NCI-H1930 (cell line): ENCODE measurements at places on chromosomes 12 and 14.

DNA sequence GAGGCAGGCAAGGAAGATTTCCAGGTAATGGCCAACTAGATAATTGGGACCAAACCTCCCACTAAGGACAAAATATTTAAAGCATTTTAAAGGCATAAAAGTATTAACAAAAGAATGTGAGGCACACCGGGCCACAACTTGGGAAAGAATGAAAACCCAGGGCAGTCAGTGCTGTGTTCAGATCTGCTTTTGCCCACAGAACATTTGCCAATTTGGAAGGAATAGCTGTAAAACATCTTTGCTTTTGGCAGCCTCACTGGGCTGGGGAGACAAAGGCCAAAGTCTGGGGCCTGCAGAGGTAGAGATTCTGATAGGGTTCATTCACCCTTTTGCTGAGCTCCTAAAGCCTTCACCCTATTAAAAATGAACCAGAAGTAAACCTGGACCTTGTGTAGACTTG is 82.3 kb downstream of the SYNE3 start:
- no peak for DNase-seq

DNA sequence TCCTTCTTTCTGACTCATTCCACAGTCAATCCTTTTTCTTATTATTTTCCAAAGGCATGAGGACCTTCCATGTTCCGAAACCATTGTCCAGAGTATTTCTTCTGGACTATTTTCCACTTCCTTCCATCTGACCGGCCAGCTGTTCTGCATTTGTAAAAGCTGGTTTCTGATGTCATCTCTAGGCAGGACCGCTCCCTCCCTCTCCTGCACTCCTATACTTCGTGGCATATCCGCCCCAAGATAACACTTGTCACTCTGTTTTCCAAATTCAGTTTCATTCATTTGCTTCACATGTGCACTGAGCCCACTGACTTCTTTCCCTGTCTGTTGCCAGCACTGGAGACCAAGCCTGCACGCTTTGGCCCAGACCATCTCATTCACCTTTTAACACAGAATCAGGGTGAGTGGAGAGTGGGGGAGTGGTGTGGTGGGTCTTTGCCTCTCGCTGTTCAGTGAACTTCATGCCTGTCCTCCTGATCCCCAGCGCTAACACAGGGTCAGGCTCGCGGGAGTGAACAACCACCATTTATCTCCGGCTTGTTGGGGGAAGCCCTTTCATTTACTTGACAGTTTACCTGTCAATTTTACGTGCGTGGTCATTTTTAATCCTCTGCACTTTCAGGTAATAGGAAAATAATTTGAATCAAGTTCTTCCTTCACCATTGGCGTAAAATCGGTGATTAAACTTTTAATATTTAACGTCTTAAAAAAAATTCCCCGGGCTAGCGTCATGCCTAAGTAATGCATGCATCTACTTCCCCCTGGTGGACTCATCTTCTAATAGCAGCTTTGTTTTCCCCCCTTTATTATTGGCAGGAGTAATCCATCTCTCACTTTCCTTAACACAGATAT is 52.5 kb downstream of the C12orf75 start:
- DNase-seq: peak; percentile 34

GRCh38 chr14:59240356-59240755 is 51.9 kb downstream of the DAAM1 start:
- no peak for DNase-seq

DNA sequence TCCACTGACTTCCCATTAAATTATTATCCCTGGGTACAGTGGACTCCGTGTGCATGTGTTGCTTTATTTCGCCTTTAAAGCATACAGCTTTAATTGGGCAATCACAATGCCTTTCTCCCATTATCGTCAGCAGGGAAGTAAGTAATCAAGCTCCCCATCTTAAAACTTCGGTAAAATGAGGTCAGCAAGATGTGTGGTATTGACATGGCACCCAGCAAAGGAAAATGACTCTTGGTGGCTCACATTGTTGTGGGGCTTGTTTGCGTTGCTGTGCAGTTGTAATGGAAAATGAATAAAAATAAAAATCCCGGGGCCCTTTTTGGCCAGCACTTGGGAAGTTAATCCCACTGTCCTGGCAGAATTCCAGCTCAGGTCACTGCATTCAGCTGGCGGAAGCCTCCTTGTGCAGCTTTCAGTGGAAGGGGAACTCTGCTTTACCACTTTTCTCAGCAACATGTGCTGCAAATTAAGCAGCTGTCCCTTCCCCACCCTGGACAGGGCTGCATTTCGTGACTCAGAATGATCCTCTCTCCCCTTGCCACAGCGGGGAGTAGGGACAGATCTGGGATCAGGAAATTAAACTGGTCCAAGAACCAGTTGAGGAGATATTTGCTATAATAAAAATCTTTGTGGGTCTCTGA is 13.9 kb upstream of the ATP2A2 start:
- no peak for DNase-seq

- no peak for DNase-seq
These were observed 603.5 kb downstream of the RPL10L start for GRCh38 chr14:46048127-46048526.

DNA sequence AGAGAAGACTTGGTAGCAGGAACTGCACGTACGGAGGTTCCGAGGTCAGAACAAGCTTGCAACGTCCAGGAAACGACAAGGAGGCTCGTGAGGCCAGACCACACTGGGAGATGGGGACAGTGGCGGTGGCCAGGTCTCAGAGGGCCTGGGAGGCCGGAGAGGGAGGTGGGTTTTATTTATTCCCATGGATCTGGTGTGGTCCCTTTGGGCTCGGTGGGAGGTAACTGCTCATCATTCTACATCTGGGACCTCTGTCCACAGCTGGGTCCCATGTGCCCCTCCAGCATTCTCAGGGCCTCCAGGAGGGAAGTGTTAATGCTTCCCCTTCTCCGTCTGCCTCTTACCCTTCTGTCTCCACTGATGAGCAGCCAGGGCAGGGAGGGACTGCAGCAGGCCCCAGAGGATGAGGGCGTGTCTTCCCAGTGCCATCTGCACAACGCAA is 35.7 kb upstream of the NCOR2 start:
- DNase-seq: no peak

DNA sequence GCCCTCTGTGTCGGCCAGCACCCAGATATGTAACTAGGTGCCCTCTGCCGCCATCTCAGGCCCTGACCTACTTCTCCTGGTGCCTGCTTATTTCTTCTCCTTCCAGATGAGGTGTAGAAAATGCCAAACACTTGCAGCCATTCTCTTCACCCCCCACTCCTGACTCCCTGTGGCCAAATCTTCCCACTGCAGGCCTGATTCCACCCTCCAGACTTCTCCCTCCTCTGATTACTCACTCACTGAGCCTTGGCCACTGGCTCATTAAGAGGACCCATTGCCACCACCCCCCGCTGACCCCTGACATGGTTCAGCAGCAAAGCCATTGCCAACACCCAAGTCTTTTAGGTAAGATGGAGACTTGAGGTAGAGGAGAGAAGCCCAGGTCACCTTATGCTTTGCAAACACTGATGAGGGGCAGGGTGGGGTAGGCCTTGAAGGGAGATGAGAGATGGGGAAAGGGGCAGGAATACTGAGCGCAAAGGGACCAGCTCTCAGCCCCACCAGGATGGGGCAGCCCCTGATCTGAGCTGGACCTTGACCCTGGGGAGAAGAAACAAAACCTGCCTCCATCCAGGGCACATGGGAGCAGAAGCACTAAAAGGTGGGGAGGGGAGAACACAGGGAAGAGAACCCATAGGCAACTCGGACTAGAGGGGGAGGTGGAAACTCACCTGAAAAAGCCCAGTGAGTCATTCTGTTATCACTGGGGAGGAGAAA is 25.1 kb upstream of the ANO2 start:
- DNase-seq: no peak

DNA sequence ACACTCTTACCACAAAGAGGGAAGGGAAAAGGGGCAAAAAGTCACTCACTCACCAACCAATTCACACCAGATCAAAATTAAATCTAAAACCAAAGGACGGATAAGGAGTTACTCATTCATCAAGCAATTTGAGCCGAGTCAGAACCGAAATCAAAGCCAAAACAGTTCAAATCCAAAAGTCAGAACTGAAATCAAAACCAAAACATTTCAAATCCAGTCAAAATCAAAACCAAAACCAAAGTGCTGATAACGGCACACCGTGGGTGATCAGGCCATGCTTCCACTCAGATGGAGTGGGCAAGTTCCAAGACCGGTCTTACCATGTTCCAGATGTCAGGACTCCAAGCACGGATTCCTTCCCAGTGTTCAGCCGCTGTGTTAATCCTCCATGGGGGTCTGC is 139.5 kb downstream of the SLC38A6 start:
- no peak for DNase-seq

- no peak for DNase-seq
These were observed 73.5 kb downstream of the TTC7B start for GRCh38 chr14:90742729-90743128.

DNA sequence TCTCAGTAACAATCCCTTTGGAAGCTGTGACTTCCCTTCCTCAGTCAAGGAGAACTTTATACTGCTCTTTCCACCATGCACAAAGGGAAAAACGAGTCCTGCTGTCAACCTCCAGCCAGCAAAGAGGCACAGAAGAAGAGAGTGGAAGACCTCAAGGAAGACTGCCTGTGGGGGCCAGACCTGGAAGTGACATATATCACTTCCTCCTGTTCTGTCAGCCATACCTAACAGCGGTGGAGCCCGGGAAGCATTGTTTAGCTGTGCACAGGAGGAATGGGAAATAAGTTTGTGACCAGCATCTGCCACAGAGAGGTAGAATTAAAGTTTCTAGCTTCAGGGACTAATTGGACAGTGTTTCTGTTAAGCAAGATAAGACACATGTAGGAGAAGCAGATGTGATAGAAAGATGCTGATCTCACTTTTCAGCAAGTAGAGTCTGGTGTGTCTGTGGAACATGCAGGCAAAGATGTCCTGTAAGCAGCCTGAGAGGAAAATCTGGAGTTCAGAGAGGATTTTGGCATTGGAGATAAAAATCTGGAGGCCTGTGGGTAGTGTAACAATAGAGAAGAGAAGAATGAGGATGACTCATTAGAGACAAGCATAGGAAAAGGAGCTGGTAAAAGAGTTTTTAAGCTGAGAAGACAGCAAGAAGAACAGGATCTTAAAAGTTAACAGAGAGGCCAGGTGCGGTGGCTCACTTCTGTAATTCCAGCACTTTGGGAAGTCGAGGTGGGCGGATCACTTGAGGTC is 141.6 kb upstream of the CPSF6 start:
- no peak for DNase-seq

DNA sequence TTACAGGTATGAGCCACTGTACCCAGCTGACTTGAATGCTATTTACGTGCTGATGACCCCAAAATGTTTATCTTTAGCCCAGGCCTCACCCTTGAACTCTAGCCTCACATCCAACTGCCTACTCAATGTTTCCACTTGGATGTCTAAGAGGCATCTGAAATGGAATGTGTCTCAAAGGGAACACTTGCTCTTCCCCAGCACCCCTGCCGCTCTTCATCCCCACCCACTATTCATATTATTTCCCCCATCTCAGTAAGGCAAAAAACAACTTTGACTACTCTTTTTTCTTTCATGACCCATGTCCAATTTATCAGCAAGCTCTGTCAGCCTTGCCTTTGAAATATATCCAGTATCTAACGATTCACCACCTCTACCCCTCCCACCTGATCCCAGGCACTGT is 204.6 kb downstream of the PAWR start:
- DNase-seq: no peak

GRCh38 chr12:720231-720941 is 32.0 kb upstream of the WNK1 start:
- no peak for DNase-seq

GRCh38 chr14:71452539-71452938 is 479.7 kb upstream of the RGS6 start:
- no peak for DNase-seq

- DNase-seq: no peak
These were observed 13.0 kb downstream of the TBX5 start for GRCh38 chr12:114392909-114393308.

DNA sequence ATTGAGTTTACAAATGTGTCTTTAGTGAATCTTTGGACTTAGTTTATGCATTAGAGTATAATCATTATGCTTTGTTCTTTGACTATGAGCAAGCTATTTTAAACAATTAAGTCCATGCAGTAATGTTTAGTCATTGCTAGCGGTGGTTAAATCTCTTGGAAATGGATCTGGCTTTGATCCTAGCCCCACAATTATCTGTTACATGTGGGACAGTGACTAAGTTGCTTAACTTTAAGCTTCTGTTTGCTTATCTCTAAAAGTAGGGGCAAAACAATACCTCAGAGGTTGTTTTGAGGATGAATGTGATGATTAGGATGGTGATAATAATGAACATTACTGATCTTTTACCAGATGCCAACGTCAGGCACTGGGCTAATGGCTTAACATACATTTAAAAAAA is 124.2 kb downstream of the NPAS3 start:
- DNase-seq: no peak

DNA sequence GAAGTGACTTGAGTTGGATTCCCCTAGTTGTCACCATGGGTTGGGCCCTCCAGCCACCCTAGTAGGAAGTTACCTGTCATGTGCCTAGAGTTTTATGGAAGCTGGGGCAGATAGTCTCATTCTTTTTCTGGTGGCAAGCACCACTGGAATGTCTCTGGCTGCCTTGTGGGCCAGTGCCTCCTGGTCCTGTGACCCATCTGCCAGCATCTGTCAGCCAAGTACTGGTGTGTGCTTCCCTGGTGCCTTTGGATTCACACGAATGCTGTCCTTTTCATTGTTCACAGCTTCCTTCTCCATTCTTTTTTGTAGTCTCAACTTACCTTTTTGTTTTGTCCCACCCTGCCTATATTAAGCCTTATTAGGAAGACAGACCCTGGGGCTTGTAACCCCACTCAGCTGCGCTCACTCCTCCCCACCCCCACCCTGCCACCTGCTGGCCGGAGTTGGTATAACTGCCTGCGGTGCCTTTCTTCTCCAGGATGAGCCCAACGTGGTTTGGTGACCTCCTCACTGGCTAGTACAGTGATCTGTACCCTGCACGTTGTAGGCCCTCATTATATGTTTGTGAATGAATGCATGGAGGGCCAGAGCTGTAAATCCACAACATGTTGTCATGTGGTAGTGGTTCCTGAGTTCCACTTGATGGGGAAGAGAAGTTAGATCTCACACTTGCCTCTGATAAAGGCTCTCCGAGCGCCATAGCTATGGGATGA is 125.7 kb downstream of the TSPAN9 start:
- peak; percentile 38 for DNase-seq

- DNase-seq: no peak
These were observed 51.9 kb downstream of the TESPA1 start for GRCh38 chr12:54932691-54933090.

DNA sequence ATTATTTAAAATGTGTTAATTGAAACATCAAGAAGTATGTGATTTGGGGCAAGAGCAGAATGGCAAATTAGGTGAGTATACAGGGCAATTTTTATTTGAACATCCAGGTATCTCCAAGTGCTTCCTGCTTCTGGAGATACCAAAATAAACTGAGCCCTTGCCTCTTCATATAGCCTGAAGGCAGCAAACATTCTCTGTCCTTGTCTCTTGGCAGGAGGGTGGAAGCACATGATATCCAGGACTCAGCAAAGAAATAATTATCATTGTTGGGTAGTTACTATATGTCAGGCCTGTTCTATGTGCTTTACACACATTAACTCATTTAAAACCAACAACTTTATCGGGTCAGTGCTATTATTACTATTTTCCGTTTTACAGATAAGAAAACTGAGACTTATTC is 12.5 kb downstream of the LIN7A start:
- no peak for DNase-seq

DNA sequence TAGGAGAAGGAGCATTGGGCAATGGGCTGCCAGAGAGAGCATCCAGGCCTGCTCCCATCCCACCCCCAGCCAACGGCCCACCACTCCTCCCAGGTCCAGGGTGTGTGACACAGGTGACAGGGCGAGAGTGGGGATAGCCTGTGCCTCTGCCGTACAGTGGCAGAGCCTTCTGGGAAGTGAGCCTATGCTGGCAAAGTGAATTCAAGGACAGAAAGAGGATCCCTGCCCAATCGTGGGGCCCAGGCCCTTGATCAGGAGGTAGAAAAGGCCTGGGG is 553 bp upstream of the KRT79 start:
- DNase-seq: no peak
